ENCODE measurements at places on chromosomes 3 and 15.

GRCh38 chr15:101399431-101399830, 90.1 kb downstream of the PCSK6 start:
- DNase-seq = no peak

DNA sequence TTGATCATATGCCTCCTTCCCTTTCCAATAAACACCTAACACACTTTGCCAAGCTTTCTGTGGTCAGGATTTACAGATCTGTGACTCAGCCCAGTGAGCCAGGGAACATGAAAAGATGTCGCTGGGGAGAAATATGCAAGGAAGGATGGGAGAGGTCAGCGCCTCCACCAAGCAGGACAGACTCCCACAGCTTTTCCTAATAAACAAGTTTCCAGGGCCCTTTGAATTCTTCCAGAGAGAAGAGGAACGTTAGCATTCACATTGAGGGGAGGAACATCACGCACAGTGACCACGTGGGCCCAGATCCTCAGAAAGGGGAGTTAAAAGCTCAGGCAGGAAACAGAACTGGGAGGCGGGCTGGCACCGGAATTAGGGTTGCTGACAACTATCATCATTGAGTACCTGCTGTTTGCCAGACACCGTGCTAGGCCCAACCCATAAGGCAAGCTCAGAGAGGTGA, 33.3 kb upstream of the MRPS22 start:
- DNase-seq = no peak

DNA sequence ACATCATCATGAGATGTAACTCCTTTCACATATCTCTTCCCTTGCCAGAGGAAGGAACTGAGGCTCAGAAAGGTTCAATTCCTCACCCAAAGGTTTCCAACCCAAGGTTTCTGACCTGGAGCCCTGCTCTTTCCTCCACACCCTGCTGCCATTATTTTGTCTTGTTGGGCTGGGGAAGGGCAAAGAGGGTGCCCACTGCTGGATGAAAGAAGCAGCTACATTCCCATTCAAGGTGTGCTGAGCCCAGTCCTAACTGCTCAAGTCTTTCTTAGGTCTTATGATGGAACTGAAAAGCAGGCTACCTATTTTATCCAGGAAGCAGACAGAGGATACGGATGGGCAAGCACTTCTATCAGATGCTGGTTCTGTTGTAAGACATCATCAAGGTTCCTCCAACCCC, 258.0 kb upstream of the CTDSPL start:
- DNase-seq = no peak

DNA sequence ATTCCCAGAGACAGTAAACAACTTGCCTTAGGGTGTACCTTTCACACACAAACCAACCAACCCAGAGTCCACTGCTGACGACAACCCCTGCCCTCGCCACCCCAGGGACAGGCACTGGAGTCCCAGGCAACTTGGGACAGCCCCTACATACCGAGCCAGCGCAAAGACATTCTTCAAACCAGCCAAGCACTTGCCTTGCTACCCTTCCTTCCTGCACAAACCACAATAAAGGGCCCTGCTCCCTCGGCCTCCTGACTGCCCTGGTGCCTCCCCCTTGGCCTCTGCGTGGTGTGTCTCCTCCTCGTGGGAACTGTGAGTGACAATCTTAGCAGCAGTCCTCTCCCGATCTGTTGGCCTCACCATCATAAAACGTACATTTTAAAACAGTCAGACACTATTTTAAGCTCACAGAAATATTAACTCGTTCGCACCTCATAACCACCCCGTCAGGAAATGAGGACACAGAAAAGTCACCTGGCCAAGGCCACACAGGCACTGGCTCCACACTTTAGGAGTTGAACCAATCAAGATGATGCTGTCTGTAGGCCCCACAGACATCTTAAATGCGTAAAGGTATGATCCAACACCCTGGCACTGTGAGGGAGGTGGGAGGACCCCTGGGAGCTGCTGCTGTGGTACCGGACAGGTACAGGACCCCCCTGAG, 113.8 kb downstream of the ADCY5 start:
- DNase-seq = no peak

- DNase-seq = no peak
These were observed 56.5 kb downstream of the SEMA3G start for GRCh38 chr3:52388348-52388821.

DNA sequence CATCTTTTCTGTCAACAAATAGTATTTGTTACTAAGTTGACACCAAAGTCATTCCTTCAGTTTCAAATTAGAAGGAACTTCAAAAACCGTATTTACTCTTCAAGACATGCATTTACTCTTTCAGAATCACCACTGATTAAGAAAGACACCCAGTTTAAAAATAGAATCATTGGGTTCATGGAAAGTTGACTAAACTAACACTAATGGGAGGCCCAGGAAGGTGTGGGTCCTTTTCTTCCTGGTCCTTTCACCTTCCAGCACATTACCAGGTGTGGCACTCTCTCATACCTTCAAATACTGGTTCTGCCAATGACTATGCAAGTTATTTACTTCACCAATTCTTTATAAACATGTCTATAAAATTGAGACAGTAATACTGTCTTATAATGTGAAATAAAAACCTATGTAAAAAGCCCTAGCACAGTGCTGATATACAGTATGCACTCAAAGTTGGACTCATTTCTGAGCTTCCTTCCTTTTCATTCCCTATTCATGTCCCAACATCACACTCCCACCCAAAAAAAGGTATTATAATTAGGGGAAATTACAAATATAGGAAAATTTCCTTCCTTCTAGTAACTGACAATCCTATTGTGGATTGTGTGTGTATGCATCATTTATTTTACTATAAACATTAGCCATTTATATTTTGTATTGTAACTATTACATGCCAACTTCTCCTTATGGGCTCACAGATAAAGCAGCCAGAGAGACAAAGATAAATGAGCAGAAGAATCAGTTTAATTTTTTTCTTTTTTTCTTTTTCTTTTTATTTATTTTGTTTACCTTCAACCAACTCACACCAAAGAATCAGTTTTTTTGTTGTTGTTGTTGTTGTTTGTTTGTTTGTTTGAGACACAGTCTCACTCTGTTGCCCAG, 48.9 kb downstream of the LRRFIP2 start:
- DNase-seq = no peak

GRCh38 chr3:2790266-2790815, 319.8 kb downstream of the IL5RA start:
- no peak for DNase-seq

- DNase-seq = no peak
These were observed 32.9 kb downstream of the DAPK2 start for GRCh38 chr15:64013179-64014062.

DNA sequence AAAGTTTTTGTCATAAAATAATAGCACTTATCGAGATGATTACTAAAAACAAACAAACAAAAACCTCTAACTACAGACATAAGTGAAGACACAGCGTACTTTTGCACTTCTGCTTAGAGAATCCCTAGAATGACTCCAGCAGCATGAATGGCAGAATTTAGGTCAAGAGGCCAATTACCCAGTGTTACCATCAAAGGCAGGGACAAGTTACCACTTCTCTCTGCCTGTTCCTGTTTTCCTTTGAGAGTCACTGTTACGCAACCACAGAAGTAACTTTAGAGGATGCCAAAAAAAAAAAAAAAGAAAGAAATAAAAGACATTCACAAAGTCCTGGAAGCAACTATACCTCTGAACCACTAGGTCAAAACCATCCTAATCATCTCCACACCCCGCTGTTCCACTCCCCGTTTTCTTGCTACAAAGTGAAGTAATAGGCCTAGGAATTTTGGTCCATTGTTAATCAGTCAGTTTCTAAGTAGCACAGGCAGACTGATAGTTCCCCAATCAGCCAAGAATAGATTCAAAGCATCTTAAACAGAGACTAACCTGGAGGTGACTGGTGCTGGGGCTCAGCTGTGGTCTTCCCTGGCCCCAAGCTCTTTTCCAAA, 41.9 kb downstream of the FMN1 start:
- DNase-seq = no peak

GRCh38 chr15:52440414-52440813, 88.3 kb downstream of the MYO5A start:
- DNase-seq = no peak

- no peak for DNase-seq
These were observed 132.7 kb upstream of the BHLHE40 start for GRCh38 chr3:4846543-4846942.

DNA sequence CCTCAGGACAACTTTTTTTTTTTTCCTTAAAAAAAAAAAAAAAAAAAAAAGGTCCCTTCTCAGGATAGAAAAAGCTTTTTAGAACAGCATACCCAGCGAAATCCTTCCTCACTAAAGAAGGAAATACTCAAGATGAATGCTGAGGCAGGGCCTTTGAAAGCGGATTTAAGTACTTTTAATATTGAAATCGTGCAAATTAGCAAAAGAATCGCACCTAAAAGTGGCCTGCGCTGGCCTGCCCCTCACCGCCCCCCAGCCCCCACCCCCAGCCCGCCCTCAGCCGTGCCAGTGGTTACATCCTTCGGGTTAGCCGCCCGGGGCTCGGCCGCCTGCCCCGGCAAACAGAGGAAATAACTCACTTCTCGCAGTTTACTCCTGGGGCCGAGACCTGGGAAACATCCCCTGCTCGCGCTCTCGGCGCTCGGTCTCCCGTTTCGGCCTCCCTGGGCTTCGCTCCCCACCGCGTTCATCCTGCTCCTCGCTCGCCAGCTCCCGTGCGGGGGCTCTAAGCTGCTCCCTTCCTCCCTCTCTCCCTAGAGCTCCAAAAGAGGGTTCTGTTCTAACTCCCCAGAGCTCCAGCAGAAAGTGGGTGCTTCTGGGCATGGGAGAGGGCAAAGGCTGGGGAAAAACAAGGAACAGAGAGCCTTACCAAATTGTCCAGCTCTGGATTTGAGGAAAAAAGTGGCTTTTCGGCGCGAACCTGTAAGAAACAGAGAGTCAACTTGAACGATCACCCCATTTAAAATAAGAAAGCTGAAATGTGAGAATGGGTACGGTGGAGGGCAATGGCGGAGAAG, 5.2 kb downstream of the MEIS2 start:
- DNase-seq = peak; percentile 42

DNA sequence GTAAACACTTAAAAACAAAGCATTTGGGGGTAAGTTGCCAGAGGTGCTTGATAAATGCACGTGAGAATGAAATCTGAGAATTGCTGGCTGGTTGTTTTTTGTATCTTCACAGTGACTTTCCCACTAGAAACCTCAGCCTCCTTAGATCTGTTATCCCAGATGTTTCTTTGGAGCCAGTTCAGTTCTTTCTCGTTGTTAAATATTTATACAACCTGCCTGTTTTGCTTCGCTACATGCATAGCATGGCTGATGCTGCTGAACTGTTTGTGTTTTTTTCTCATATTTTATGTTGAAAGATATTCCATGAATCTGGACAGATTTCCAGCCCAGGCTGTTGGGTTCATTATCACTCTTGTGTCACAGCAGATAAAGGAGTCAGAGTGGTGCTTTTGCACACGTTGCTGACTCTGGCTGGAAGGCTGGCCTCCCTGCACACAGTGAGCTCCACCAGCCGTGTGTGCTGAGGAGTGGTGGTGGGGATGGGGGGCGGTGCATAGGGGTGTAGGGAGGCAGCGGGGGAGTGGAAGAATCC, 80.2 kb downstream of the ARNT2 start:
- DNase-seq = no peak

- DNase-seq = no peak
These were observed 749.9 kb downstream of the TBL1XR1 start for GRCh38 chr3:176447369-176447768.

- DNase-seq = no peak
These were observed 252.9 kb downstream of the SHQ1 start for GRCh38 chr3:72595376-72595775.

DNA sequence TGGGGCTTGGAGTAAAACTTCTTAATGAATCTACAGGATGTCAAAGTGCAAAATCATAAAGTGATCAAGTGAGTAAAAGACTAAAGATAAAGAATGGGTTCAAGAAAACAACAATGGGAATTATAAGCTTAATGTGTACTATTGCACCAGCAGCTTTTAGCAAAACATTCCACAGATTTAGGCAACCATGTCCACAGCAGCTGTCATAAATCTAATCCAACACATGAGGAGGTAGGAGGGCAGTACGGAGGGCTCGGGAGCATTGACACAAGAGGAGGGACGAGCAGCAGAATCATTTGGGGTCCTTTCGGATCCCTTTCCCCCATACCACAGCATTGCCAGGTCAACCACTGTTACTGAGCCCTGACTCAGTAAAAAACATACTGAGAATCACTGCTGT, 464.3 kb upstream of the WNT5A start:
- no peak for DNase-seq

GRCh38 chr3:58469096-58469495, 22.8 kb upstream of the KCTD6 start:
- no peak for DNase-seq

- DNase-seq = no peak
These were observed 79.8 kb upstream of the IQSEC1 start for GRCh38 chr3:13152826-13153710.

DNA sequence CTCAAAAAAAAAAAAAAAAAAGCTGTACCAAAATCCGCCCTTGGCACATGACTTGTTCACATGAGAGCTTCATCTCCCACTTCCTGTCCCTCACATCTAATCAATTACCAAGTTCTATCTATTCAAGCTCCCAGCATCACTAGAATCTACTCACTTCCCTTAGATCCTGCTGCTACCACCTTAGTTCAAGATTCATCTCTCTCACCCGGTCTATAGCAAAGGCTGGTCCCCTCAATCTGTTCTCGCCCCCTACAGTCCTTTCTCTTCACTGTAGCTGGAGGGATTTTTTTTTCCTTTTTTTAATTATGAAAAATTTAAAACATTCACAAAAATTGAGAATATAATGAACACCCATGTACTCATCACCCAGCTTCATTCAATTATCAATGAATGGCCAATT, 16.7 kb upstream of the GPR160 start:
- no peak for DNase-seq

- DNase-seq = no peak
These were observed 31.8 kb downstream of the LPP start for GRCh38 chr3:188185717-188186251.

GRCh38 chr3:46946416-46946815, 30.1 kb downstream of the CCDC12 start:
- no peak for DNase-seq

- no peak for DNase-seq
These were observed 3.6 kb downstream of the PXK start for GRCh38 chr3:58336135-58336882.

- DNase-seq = no peak
These were observed 14.1 kb downstream of the CLDN1 start for GRCh38 chr3:190308154-190308553.

GRCh38 chr3:66785191-66785909, 212.8 kb upstream of the KBTBD8 start:
- no peak for DNase-seq

All from GM06990 (cell line).